Left ventricle myocardium inferior (tissue), 1 donor: ENCODE measurements at places on chromosomes 16 and 17.

- no peak for DNase-seq
These were observed 144.1 kb downstream of the CHD9 start for GRCh38 chr16:53198933-53199332.

GRCh38 chr17:78114831-78115723 is 13.5 kb downstream of the TMC6 start:
- DNase-seq: peak; percentile 64

GRCh38 chr17:52207796-52208195 is 49.3 kb upstream of the CA10 start:
- DNase-seq: no peak

GRCh38 chr17:50495918-50496317 is 12.3 kb upstream of the MYCBPAP start:
- no peak for DNase-seq

GRCh38 chr17:15896277-15896676 is 48.7 kb upstream of the ADORA2B start:
- DNase-seq: no peak

GRCh38 chr17:49587366-49588073 is 11.8 kb downstream of the NXPH3 start:
- DNase-seq: no peak

GRCh38 chr16:22937169-22937568 is 123.2 kb downstream of the HS3ST2 start:
- DNase-seq: no peak
